ENCODE measurements at places on chromosomes 1 and 21.

GRCh38 chr1:200038325-200038980, 10.9 kb downstream of the NR5A2 start:
- DNase-seq, result no peak

GRCh38 chr1:201021630-201022492, 1.7 kb downstream of the KIF21B start:
- no peak for DNase-seq

- no peak for DNase-seq
Observed at GRCh38 chr21:35034203-35034926, 14.7 kb downstream of the RUNX1 start.

- DNase-seq, result no peak
Observed at GRCh38 chr21:34803782-34804370, 135.1 kb downstream of the CLIC6 start.

- no peak for DNase-seq
Observed at GRCh38 chr1:55067022-55067778, 27.9 kb downstream of the PCSK9 start.

- no peak for DNase-seq
Observed at GRCh38 chr1:15953791-15954241, 22.1 kb downstream of the ZBTB17 start.

GRCh38 chr1:65799601-65800000, 6.9 kb downstream of the PDE4B start:
- DNase-seq, result no peak

DNA sequence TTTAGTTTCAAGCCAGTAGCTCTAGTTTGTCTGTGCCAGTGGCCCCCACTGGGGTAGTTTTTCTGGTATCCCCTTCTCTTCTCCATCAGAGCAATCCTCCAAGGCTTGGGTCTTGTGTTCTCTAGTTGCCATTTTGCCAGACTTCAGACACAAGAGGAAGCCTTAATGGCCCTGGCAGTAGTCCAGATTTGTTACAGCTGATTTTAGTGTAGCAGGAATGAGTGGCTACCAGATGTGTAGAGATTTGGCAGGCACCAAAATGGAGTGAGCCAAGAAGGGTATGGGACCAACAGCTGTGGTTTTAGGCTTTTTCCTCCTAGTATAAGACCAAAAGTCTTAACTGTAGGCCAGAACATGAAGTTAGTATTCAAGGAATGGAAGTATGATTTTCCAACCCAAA, 56.8 kb downstream of the ACP6 start:
- DNase-seq, result no peak

DNA sequence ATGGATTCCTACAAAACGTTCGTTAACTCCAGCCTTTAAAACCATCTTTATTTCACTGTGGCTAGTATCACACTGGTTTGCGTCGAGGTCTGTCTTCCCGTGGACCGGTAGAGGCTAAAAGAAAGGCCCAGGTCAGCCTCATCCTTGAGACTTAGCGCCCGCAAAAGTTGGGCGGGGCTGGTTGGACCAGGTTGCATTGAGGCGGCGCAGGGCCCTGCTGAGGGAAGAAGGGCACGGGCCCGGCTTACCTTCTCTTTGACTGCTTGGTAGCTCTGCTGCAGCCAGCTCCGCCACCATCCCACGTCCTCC, 455 bp downstream of the BSDC1 start:
- DNase-seq, result no peak

GRCh38 chr1:30146448-30146847, 576.9 kb downstream of the MATN1 start:
- DNase-seq, result no peak

DNA sequence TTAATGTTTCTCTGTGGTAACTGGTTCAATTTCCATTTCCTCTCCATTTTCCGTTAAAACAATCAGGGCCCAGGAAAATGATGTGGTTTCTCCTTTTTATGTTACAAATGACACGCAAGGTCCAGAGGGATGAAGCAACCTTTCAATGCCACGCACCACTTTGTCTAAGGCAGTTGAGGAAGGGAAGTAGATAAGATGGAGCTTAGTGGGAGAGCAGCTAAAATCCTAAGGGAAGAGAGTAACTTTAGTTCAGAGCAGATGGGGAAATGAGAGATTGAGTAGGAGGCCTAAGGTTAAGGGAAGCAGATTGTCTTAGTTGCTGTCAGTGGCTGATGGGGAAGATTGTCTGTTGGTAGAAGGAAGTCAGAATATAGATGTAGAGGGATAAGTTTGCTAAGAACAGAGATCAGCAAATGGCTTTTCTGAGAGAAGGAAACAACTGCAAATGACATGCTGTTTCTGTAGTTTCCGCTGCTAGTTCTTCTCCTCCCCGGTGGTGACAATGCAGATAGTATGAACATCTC, 660 bp downstream of the CD1C start:
- no peak for DNase-seq

GRCh38 chr1:16076865-16077238, 3.4 kb upstream of the FAM131C start:
- DNase-seq, result no peak

DNA sequence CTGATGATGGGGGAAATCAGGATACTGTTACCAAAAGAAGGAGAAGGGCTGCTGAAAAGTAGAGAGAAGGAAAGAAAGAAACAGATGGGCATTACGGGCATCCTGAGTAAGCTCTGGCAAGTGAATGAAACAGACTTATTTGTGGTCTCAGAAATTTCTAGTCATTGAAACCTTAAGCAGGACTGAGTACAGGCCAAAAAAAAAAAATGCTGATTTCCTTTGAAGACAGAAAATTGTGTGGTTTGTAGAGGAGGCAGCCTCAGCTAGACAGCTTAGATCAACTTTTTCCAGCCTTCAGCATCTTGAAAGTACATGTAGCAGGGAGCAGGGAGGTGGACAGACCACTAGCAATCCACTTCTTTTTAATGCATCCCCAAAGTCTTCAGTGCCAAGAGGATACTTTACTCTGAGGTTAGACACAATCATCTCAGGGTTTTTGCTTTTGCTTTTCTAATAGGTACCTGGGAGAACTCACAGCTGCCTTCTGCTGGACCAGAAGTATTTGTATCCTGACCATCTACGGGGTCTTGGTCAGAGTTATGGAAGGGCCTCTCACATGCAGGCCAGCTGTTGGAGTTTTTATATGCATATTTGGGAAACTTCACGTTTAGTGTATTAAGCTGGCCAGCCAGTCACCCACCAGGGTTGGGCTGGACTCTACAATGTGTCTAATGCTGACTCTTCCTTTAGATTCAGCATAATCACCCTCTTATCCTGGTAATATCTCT, 10.6 kb upstream of the CAPZB start:
- no peak for DNase-seq

DNA sequence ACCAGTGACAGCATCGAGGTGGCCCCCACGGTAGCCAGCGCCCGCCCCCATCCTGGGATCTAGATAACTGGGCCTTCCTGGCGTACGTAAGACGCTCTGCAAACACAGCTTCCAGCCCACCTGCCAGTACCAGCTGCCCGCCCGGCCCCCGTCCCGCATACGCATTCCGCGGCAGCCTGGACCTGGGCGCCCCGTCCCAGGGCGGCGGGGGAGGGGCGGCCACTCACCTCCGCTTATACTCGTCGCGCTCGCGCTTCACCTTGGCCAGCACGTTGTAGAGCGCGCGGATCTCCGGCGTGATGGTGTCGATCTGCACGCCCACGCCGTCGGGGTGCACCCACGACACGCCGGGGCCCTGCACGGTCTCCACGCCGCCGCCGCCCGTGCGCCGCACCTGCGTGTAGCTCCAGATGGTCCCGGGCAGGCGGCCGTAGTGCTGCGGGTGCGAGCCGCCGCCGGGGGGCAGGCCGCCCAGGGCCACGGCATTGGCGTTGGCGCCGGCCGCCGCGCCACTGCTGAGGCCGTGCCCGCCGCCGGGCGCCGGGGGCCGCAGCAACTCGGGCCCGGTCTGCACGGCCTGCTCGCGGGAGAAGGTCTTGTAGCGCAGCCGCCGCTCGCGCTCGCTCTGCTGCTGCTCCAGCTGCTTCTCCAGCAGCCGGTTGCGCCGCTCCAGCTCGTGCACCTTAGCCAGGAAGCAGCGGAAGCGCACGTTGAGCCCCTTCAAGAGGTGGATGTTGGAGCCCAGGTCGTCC, 859 bp downstream of the IFFO2 start:
- DNase-seq, result no peak

DNA sequence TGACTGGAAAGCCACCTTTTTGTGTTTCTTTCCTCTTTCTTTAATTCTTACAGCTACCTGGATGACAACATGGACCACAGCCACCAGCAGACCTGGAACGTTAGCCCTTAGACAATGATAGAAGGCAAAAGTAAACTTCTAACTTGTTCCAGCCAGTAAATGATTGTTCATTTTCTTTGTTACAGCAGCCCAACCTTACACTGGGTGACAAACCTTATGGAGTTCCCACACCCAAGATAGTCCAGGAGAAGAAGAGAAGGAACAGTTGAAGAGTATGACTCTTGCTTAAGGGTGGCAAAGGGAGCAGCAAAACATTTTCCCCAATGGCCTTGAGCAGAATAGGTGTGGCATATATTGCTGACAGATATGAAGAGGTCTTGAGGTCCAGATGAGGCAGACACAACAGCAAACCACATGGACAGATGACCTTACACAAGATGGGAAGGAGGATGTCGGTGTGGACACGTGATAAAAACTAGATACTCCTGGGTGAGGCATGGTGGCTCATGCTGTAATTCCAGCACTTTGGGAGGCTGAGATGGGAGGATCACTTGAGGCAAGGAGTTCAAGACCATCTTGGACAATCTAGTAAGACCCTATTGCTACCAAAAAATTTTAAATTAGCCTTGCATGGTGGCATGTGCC, 11.8 kb upstream of the FAM76A start:
- DNase-seq, result no peak

DNA sequence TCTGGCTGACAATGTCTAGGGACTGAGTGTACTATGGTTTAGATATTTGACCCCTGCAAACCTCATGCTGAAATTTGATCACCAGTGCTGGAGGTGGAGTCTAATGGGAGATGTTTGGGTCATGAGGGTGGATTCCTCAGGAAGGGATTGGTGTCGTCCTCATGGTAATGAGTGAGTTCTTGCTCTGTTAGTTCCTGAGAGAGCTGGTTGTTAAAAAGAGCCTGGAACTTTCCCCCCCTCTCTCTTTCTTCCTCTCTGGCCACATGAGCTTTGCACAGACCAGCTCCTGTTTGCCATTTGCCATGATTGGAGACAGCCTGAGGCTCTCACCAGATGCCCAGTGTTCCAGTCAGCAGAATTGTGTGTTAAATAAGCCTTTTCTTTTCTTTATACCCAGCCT, 36.6 kb upstream of the CNIH3 start:
- no peak for DNase-seq

DNA sequence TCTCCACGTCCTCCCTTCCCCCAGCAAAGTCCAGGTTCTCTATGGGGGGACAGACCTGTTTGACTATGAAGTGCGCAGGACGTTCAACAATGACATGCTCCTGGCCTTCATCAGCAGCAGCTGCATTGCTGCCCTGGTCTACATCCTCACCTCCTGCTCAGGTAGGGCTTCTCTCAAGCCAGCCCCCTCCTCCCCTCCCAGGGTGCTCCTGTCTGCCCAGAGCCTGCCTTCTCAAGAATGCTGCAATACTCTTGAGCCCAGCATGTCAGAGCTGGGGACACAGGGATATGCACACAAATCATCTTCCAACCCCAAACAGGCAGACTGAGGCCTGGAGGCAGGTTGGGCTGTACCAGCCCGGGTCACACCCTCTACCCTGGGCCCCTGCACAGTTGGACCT, 35.4 kb downstream of the DISP3 start:
- no peak for DNase-seq

DNA sequence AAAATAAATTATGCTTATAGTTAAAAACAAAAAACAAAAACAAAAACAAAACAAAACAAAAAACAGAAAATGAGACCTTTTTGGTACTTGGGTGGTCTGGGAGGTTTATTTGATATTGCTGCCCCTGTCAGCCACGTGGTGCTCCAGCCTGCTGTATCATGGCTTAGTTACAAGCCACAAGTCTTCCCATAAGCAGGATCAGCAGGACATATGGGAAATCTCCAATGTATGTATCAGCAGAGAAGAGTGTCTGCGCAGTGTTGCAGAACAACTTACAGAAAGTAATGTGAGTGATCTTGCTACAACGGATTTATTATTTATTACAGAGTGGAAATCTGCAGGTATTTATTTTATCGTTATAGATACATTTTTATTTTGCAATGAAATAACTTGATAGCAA, 423.0 kb upstream of the TMPRSS15 start:
- DNase-seq, result no peak

GRCh38 chr1:32186077-32186476, 6.6 kb downstream of the TXLNA start:
- DNase-seq, result no peak

GRCh38 chr1:145992502-145992936, 3.9 kb downstream of the TXNIP start:
- no peak for DNase-seq

GRCh38 chr21:21740207-21740606, 742.0 kb downstream of the NCAM2 start:
- DNase-seq, result no peak

DNA sequence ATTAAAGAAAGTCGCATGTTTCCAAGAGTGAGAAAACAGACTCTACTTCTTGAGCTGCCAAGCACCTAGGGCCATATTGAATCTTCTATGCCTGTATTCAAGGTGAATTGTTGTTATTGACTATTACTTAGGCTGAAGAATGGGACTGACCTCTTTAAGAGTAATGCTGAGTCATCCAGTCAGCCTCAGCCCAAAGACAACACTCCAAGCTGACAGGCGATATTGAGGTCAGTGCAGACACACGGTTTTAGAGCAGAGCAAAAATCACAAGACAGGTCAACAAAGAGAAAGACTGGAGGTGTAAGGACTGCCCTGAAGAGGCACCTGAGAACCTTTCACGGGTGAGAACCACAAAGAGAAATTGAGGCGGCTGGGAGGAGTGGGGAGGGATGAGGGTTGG, 146.9 kb downstream of the MIS18A start:
- no peak for DNase-seq

GRCh38 chr1:6268415-6268814, 7.5 kb upstream of the GPR153 start:
- no peak for DNase-seq
